ENCODE measurements at places on chromosomes 3 and 15.

- no peak for DNase-seq
Measured at GRCh38 chr3:19866751-19867347, 67.2 kb downstream of the EFHB start.

- DNase-seq: no peak
Measured at GRCh38 chr3:111738238-111738637, 120.8 kb upstream of the PHLDB2 start.

DNA sequence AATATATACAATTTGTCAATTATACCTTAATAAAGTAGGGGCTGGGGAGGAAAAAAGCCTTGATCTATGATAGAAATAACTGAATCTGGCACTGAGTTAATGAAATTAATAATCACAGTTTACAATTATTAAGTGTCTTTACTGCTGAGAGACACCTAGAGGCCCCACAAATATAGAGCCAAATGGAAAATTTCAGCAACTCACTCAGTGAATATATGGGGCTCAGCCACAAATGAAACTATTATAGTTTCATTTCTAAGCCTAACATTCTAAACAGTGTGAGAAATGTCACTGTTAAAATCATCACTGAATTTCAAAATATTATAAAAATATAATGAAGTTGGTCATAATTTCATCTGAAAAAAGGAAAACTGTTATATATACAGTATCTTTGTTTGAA lies 40.3 kb downstream of the GNB4 start:
- no peak for DNase-seq

- DNase-seq: no peak
Measured at GRCh38 chr15:45868109-45868691, 233.4 kb downstream of the SQOR start.

DNA sequence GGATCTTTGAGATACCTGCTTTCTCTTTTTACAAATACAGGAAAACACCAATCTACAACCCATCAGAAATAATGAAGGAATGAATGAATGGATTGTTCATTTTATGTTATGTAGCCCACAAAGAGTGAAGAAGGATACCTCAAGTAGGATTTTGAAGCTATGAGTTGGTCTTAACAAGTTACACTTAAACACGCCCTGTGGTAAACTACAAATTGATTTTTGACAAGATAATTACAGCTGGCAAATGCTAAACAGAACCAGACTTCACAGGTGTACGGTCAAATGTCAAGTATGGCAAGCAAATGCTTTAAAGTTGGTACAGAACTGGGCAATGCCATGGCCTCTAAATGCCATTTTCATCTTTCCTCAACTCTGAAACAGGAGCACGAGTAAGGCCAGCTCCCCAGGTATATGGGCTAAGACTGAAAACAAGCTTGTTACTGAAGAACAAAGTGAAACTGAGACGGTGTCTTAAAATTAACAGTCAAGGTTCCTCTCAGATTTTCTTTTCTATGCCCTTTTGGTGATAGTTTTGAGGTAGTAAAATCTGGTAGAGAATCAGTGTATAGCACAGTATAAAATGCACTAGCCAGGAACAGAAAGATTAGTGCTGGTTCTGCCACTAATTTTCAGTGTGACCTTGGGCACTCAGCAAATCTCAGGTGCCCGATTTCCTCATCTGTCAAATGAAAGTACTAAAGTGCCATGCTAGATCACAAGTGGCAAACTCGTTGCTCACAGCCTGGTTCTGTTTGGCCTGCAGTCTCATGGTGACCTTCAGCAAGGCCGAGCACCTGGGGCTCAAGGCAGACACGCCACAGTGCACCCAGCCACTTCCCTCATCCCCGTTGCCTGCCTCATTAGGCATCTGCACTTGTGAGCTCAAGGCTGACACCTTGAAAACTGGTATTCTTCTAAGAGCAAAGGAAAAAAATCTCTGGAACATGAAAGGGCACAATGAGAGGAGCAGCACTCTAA lies 9.5 kb downstream of the RUVBL1 start:
- DNase-seq: no peak

- no peak for DNase-seq
Measured at GRCh38 chr15:40253167-40253790, 14.4 kb downstream of the PAK6 start.

Data from H54 (cell line).